ENCODE measurements at places on chromosomes 2 and 18.

DNA sequence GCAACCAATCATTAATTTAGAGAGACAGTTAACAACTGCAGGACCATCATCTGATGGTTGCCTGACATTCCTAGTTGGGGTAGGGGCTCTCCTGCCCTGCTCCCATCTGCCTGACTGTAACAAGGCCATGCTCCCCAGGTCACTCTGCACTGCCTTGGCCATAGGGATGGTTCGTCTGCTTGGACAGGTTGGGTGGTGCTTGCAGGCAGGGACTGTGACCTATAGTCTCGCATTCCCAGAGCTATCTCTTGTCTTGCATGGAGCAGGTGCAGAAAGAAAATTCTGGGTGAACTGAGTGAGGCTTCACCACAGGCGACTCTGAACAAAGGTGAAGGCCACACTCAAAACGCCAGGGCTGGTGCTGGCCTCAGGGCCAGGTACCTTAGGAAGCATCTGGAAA, 64.7 kb downstream of the EMILIN2 start:
- no peak for DNase-seq

DNA sequence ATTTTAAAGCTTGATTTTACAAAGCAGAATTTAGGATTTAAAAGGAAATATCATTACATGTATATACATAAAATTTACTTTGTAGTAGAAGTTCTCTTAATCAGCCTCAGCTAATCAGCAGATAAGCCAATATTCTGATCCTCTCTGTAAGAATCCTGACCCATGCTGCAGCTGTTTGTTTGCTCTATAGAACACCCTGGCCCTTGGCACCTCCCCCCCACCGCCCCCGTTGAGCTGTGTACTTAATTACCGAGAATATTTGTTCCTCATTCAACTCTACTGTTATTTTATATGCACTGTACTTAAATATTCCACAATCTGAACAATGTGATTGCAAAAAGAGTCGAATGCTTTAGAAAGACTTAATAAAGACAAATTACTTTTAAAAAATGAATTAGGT, 98.0 kb downstream of the EVA1A start:
- DNase-seq, result no peak

GRCh38 chr2:81324046-81324445, 1019.5 kb upstream of the LRRTM1 start:
- no peak for DNase-seq

GRCh38 chr2:86157009-86157556, 38.2 kb downstream of the IMMT start:
- no peak for DNase-seq

GRCh38 chr2:177604271-177605065, 211.9 kb downstream of the AGPS start:
- no peak for DNase-seq

DNA sequence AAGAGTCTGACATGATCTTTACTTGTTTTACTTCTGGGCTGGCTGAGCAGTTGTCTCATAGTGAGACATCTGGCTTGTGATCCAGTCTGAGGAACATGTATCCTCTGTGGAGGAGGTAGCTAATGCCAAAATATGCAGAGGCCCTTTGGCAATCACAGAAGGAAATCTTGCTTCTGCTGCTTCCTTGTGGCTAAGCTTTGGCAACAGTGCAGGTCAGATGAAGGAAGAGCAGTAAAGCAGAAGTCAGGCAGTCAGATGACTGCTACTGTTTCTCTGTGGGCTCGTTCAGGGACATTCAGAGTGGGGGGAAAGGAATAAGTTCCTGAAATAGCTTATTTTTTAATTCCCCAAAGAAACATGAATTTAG, 22.3 kb downstream of the DOK1 start:
- no peak for DNase-seq

DNA sequence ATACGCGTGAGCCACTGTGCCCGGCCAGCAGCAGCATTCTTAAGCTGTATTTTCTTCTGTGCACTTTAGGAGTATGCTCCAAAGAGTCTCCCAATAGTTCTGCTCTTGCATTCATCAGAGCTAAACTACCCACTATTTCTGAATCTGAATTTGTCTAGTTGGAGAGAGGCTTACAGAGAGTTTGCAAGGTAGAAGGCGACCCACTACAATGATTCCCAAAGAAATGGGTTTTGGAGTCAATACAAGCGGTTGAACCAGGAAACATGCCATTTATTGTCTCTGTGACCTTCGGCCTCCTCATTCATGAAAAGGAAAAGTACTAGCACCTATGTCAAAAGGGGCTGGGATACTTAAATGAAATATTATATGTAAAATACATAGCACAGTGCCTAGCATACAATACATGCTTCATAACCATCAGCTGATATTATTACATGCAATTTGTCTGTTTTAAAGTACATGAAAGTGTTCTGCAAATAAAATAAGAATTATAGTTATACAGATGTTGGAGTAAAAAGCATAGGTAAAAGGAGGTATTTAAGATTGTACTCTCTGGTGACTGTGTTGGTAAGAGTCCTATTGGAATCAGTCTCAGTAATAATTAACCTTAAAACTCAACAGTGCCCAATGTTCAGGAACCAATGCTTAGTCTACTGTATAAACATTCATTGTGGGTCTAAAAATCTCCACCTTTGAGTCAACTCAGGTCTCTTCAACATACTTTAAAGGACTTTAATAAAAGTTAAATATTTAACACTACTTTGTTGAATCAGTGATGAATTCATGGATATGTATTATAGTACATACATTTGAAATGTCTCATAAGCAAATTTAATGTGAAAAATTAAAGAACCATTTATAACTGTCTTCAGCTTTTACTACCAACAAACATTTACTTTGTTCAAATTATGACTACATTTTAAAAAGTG, 89.8 kb upstream of the GRB14 start:
- no peak for DNase-seq

- no peak for DNase-seq
These were observed at the start of gene CLASP1 for GRCh38 chr2:121649149-121649595. CLASP1 (minus strand) TSS chr2:121649462; CDS start chr2:121605895, 43,567 bp downstream.

- no peak for DNase-seq
These were observed 266.6 kb upstream of the ID2 start for GRCh38 chr2:8414946-8415879.

- DNase-seq, result no peak
These were observed 31.0 kb downstream of the DYSF start for GRCh38 chr2:71484354-71484753.

- no peak for DNase-seq
These were observed 546 bp downstream of the CHPF start for GRCh38 chr2:219542931-219543595.

- no peak for DNase-seq
These were observed 71.7 kb downstream of the CLHC1 start for GRCh38 chr2:55160422-55160821.

GRCh38 chr2:228102949-228103348, 78.5 kb downstream of the SPHKAP start:
- DNase-seq, result no peak

DNA sequence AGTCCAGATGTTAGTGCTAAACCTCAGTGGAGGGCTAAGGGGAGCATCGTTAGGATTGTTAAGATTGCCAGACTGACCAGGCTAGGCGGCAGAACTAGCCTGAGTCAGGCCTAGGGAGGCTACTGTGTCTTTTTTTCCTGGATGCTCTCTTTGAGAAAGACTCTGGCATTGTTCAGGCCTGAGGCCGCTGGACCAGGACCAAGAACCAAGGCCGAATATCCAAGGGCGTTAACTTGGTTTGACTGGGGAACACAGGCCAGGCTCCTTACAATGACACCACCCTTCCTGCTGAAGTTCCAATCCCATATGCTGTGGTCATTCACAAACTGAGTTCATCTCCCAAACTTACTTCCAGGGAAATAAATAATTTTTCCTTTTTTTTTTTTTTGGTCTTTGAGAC, 10.6 kb downstream of the HTRA2 start:
- no peak for DNase-seq

DNA sequence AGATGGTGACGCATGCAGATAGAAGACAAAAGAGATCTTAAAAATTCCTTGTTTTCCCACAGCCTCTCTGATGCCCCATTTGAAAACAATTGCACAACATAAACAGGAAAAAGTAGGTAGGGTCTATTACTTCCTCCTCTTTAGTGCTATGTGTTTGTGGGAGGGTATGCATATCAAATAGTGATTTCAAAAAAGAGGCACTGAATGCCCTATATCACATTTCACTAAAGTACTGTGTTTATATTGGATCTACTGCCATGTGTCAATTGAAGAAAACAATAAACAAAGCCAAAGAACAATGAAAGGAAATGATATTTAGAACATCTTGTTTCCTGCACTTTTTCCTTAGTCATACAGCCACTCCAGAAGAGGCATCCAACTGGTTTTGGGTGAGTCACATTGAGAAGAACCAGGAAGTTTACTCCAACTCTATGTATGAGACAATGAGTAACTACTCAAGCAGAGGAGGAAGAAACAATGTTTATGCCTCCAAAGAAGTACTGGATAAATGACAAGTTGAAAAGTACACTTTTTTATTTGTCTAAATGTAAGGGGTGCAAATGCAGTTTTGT, 583.6 kb downstream of the FBXO15 start:
- no peak for DNase-seq

DNA sequence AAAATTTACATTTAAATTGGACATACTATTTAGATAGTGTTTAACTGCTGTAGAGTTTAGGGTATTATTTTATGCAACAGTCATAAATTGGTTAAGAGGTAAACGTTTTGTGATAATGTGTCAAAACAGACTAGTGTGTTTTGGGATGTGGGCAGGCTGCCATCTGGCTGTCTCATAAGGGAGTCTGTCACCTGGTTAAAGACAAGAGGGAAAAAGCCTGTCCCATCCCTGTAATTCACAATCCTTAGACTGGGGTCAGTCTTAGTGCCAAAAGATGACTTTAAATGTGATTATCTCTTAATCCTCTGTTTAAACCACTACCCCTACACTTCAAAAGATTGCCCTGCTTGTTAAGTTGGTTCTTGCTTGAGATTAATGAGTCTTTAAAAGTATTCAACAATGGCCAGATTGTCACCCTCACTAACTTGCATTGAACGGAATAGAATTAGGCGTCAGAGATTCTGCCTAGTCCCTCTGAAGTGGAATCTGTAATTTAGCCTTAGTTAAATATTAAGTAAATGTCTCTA, 59.2 kb downstream of the SGPP2 start:
- DNase-seq, result no peak

- no peak for DNase-seq
These were observed 5.0 kb downstream of the THSD7B start for GRCh38 chr2:136770384-136770783.

- DNase-seq, result no peak
These were observed 72.9 kb downstream of the C1QL2 start for GRCh38 chr2:119085613-119086012.

GRCh38 chr2:241499146-241499965, 9.0 kb downstream of the STK25 start:
- no peak for DNase-seq

DNA sequence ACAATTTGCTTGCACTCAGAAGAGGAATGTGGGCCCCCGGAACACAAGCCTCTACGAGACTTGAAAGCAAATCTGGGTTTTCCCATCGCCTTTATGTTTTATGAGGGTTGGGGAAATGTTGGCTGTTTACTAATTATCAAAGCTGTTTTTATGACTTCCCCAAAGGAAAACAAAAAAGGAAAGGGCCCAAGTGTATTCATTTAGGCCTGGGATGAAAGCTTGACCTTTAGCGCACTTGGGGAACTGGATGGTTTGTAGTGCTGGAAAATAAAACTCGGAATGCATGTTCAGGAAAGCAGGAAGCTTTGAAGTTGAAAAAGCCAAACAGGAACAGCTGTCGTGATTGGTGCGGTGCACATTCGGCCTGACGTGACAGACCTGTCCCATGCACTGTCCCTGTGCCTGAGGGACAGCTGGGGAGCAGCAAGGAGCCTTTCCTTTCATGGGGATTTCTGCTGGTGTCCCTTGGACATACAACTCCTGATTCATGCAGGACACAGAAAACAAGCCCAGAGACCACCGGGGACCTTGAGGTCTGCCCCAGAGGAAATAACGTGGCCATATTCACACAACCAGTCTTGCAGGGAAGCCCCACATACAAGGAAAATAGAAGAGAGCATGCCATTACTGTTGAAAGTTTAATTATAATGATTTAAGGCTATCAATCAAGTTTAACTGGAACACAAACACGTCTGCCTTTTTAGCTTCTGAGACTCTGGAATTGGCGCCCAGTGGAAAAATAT, 169.7 kb upstream of the APCDD1 start:
- no peak for DNase-seq

- no peak for DNase-seq
These were observed 16.1 kb upstream of the ACKR3 start for GRCh38 chr2:236553522-236553921.

GRCh38 chr2:95208106-95208505, 785 bp downstream of the ZNF892 start:
- DNase-seq, result no peak

- DNase-seq, result no peak
These were observed 47.0 kb upstream of the AFF3 start for GRCh38 chr2:100189387-100189786.

DNA sequence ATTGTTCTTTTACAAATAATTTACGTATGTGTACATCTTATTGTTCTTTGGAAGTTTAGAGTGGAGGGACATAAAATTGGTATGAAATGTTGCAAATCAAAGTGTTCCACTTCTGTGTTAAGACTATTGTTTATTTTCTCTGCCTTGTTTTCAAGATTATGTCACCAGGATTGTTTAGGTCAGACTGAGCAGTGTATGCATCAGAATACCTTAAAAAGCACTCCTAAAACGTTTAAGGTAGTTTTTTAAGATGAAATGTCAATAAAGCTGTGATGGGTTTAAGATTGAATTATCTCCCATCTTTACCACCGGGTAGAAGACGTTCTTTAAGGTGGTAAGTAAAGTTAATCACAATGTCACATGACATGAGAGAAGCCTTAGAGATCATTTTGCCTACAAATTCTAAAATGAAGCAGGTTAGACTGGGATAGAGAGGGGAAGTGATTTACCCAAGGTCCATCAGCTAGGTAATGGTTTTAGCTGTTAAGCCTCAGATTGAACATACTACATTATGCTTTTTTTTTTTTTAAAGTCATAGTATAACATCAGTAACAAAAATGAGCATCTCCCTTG, 10.6 kb downstream of the VAPA start:
- no peak for DNase-seq

DNA sequence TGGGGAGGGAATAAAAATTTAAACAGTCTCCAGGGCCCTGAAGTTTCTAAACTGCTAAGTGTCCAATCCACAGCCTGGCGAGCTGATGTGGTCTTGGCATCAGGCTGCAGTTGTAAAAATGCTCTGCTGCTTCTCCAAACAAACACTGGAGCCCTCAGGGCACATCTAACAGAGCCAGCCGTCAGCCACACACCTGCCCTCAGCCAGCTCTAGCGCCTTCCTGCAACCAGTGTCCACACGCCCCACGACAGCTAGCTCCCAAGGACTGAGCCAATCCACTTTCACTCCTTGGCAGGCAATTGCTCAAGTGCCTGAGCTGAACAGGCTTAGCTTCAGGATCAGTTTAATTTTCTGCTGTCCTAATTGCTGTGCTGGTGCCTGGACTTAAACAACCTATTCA, 446.4 kb upstream of the RAB12 start:
- no peak for DNase-seq

- no peak for DNase-seq
These were observed 53.8 kb upstream of the ASB18 start for GRCh38 chr2:236317938-236318396.

GRCh38 chr2:112644155-112644932, 1.4 kb upstream of the SLC20A1 start:
- no peak for DNase-seq

GRCh38 chr2:873651-874580, 76.7 kb upstream of the SNTG2 start:
- no peak for DNase-seq

Measured in activated CD4-positive, alpha-beta T cell treated with anti-CD3 and anti-CD28 coated beads, Interleukin-2, amount 50 U/mL, for 24 hours (primary cell).